ENCODE measurements at places on chromosomes 2 and 18.

GRCh38 chr2:27572998-27573429, 9.8 kb upstream of the ZNF512 start:
- no peak for DNase-seq

DNA sequence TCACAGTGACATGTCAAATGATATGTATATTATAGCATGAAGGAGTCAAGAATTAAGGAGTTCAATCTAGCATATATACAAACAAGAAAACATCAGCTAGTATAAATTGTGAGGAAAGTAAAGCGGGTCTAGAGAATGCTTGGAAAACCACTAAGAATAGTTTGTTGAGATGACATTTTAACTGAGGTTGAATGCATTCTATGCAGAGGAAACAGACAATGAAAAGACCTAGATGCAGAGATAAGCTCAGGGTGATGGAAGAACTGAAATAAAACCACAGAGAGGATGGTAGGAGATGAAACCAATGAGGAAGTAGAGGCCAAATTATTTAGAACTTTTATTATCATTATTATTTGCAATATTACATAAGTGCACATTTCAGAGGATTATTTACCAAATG, 803.6 kb upstream of the FANCL start:
- no peak for DNase-seq

DNA sequence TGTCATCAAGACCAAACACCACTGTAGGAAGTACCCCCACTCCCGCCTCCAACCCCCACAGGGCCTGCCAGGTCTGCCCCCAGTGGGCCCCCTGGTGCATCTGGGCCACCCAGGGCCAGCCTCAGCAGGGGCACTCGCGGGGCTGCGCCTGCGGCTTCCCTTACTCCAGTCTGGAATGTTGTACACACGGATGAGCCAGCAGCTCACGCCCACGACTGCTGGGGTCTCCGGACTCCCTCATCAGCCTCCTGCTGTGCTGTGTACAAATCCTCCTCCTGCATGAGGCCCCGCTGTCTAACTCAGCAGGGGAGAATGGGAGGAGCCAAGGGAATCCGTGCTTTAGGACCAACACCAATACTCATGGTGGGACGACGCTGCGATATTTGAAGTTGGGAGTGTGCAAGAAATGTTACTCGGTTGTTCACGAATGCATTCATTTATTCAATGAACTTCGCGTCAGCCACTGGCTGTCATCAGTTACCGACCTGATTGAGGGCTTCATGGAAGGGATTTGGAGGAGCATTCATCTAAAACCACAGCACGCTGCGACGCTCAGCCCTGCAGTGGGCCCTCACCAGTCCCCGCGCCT, 654 bp upstream of the ASB1 start:
- no peak for DNase-seq

- no peak for DNase-seq
Measured at GRCh38 chr2:64749446-64749845, 95.7 kb upstream of the SERTAD2 start.

DNA sequence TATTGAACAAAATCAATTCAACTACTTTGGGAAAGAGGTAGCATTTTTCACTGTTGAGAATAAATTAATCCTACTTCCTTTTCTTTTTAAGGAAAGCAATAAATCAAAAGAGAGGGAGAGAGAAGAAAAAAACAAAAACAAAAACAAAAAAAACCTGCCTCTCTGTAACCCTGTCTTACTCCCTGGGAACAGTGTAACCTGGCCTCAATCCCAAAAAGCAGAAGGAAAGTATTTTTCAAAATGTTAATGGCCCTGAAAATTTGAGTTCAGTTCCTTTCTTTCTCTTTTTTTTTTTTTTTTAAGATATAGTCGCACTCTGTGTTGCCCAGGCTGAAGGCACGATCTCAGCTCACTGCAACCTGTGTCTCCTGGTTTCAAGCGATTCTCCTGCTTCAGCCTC, 35.9 kb downstream of the RHOB start:
- DNase-seq, result no peak

DNA sequence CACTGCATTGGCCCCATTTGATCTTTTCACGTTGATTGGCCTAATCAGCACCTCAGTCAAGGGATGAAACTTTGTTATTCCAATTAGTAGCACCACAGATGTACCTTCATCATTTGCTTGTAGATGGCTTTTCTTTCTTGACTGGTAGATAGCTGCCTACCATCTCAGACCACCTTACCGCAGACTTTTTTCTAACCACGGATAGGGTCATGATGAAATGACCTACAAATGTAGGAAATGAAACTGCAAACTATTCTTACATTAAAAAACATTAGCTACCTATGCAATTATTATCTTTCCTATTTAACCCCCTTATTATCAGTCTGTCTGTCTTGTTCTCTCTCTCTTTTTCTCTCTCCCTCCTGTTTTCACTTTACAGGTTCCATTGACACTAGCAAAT, 22.4 kb upstream of the SLC25A52 start:
- no peak for DNase-seq

DNA sequence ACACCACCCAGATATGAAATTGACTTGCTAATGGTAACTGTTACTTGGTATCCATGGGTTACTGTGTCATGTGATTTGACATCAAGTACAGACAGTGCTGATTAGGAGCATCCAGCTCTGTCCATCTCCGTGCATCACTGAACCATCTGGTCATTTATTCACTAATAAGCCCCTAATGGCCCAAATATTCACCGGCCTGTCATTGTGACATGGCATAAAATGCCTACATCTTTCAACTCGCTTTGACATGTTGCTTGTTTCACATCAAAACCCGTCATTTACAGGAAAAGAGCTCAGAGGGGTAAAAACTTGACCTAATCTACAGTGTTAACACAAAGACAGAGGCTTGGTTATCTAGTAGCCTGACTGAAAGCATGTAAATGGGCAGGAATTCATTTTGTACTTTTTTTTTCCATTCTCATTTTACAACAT, 308.9 kb upstream of the ATP5MC3 start:
- DNase-seq, result no peak

- DNase-seq, result no peak
Measured at GRCh38 chr18:56738184-56738583, 87.0 kb downstream of the WDR7 start.
